Renal cortex interstitium (tissue), 15 donors: ENCODE measurements at places on chromosomes 13 and 19. TPM values are rescaled to one million over a fixed set of nuclear protein-coding genes. Genes with fewer than 3 reads are reported as not detected.

The CAPNS1 gene
- 545 TPM for polyA plus RNA-seq

The FLT1 gene
- 39.1 TPM for polyA plus RNA-seq

The KIR3DL1 gene
- not detected for polyA plus RNA-seq

The RFPL4AL1 gene
- polyA plus RNA-seq, result not detected

The CDC37 gene
- 132 TPM for polyA plus RNA-seq
